ENCODE measurements at places on chromosomes 13 and 19.

- peak; percentile 14 for DNase-seq
These were observed 7.3 kb downstream of the PPP6R1 start for GRCh38 chr19:55251341-55252081.

DNA sequence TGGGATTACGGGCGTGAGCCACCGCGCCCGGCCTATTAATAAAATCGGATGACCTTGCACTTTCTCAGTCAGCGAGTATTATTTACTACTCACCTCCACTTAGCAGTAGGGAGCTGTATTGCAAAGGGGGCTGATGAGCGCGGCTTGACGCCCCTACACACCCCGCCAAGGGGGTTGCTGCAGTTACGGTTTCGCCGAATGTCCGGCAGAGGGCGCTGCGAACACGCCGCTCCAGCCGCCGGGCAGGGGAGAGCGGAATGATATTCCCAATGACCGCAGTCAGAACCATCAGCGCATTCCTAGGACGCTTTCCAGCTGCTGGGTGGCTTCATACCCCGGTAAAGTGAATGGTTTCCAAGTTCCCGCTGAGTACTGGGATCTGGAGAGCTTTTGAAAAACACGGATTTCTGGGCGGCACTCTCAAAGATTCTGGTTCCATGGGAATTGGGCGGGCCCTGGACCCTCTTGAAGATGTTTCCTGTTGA lies 30.0 kb upstream of the TPT1 start:
- peak; percentile 86 for DNase-seq

- peak; percentile 28 for DNase-seq
These were observed 102.1 kb upstream of the FNDC3A start for GRCh38 chr13:48873587-48873986.

DNA sequence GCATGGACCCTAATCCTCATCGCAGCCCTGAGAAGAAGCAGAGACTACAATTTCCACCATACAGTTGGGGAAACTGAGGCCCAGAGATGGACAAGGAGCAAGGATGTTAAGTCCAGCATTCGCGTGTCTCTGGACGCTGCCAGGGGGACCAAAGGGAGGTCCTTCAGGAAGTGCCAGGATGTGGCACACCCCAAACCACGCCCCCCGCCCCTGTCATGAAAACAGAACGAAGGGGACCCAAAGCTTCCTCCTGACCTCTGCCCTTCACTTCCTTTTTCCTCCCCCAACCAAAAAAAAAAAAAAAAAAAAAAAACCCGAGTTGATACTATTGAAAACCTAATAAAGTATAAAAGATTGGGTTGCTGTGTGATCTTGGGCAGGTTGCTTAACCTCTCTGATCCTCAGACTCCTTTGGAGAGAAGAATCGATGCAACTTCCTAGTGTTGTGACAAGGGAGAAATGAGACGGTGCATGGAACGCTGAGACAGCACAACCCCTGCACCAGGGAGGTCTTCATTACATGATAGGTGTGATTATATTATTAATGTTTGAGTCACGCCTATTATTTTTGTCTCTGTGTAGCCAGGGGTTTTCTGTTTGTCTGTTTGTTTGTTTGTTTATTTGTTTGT lies 2.7 kb upstream of the ZBTB7A start:
- no peak for DNase-seq

DNA sequence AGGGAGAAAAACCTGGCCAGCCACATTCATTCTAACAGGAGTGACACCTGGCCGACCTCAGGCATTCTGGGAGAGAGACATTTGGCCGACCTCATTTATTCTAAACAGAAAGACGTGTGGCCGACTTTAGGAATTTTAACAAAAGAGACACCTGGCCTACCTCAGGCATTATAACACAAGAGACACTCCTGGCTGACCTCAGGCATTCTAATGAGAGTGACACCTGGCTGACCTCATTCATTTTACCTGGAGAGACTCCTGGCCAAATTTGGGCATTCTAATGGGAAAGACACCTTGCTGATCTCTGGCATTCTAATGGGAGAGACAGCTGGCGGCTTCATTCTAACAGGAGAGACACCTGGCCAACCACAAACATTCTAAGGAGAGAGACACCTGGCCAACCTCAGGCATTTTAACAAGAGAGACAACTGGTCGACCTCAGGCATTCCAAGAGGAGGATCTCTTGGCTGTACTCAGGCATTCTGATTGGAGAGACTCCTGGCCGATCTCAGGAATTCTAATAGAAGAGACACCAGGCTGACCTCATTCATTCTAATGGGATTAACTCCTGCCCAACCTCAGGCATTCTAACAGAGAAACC lies 1353.9 kb downstream of the UQCRFS1 start:
- no peak for DNase-seq

GRCh38 chr19:13190781-13191540 lies 40.8 kb downstream of the IER2 start:
- no peak for DNase-seq

DNA sequence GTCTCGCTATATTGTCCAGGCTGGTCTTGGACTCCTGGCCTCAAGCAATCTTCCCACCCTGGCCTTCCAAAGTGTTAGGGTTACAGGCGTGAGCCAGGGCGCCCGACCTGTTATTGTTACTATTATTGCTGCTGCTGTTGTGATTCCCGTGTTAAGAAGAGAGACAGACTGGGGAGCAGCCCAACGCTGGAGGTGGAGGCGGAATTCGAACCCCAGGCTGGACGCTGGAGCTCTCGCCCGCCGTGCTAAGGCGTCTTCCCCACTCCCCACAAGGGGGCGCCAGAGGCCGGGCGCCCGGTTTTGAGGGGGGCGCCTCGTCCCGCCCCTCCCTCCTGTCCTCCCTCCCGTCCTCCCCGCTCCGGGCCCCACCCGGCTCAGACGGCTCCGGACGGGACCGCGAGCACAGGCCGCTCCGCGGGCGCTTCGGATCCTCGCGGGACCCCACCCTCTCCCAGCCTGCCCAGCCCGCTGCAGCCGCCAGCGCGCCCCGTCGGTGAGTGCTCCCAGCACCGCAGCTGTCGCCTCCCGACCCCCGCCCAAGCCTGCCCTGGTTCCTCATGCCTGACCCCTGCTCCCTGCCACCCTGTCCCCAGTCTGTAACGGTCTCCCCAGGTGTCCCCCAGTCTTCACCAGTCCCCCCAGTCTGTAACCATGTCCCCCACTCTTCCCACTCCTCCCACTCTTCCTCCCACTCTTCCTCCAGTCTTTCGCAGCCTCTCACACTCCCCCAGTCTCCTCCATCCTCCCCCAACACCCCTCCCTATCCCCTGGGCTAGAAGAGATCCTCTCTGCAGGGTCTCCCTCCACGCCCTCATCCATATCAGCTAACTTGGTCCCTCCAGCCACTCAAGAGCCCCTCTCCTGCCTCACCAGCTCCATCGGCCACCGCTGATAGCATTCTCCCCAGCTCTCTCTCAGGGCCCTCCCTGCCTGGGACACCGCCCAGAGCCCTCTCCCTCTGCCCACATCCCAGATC lies at the start of gene EHD2:
Gene EHD2, plus strand, starts transcription at position 377 of the 976 bp plus-strand sequence. CDS start 3,191 bp downstream, outside the sequence.
- peak; percentile 80 for DNase-seq

- DNase-seq, result no peak
These were observed 21.6 kb downstream of the MAST3 start for GRCh38 chr19:18119013-18119716.

- DNase-seq, result no peak
These were observed 130.5 kb downstream of the MAB21L1 start for GRCh38 chr13:35345992-35346391.

GRCh38 chr19:38692458-38693379 lies 45.3 kb downstream of the ACTN4 start:
- no peak for DNase-seq

- peak; percentile 20 for DNase-seq
These were observed 27.6 kb downstream of the SLC6A16 start for GRCh38 chr19:49297403-49297802.

DNA sequence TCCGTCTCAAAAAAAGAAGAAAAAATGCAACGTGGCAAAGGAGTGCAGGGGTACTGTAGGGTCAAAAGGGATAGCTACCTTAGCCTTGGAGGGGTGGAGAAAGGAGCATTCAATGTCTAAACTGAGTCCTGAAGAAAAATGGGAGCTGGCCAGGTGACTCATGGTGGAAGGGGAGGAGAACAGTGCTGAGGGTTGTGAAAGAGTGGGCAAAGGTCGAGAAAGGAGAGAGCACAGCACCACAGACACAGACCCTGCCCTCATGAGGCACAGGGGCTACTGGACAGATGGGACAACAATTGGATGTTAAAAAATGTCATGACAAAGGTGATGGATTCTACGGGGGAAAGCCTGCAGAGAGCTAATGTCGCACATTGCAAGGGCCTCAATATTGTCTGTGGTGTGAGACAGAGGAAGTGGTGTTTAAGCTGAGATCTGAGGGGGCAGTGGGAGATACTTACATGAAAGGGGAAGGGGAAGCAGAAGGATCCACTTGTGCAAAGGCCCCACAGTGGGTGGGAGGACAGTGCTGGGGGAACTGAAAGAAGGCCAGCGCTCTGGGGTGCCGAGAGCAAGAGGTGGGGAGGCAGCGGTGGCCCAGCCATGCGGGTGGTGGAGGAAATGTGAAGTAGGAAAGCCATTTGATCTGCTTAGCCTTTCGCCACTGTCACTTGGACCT lies 42.9 kb upstream of the URAD start:
- DNase-seq, result no peak

DNA sequence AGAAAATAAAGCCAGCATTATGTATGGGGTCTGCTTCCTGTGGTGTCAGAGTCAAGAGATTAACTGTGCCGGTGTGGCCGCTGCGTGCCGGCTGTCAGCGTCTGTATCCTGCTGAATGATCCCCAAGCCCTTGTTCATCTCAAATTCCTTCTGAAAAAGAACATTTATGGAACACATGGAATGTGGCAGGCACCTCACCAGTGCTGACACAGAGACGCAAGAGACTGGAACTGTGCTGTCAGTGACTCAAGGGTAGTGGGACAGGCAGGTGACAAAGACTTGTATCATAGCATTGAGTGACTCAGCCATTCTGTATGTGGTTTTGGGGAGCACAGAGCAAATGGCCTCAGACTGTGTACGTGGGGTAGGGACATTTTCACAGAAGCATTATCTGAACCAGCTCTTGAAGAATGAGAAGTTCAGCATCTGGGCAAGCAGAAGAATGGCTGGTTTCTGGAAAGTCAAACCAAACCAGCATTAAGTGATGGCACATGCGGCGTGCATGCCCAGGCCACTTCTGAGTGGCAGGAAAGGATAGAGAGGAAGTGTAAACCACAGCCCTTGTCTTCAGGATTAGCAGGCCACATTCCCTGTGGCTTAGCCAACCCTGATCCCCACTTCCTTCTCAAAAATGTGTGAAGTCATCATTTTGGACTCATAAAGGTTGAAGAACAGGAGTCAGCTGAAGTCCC lies 54.0 kb upstream of the IRS2 start:
- peak; percentile 34 for DNase-seq

- no peak for DNase-seq
These were observed 30.9 kb downstream of the COL4A1 start for GRCh38 chr13:110275931-110276552.

- peak; percentile 76 for DNase-seq
These were observed 2.3 kb downstream of the DDA1 start for GRCh38 chr19:17311455-17312188.

DNA sequence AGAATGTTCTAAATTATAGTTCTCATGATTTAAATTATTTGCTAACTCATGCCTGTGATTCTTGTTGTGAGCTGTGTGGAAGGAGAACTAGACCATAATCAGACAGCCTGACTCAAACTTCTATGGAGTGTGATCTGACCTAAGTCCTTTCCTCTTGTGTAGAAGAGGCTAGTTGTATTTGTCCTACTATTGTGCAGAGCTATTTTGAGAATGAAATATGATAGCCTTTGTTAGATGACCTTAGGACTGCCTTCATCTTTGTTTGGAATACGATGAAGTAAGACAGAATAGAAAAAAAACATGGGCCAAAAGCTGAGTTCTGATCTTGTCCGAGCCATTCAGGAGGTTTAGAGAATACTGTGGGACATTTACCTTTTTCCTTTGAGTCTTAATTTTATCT lies 119.4 kb downstream of the STOML3 start:
- no peak for DNase-seq

DNA sequence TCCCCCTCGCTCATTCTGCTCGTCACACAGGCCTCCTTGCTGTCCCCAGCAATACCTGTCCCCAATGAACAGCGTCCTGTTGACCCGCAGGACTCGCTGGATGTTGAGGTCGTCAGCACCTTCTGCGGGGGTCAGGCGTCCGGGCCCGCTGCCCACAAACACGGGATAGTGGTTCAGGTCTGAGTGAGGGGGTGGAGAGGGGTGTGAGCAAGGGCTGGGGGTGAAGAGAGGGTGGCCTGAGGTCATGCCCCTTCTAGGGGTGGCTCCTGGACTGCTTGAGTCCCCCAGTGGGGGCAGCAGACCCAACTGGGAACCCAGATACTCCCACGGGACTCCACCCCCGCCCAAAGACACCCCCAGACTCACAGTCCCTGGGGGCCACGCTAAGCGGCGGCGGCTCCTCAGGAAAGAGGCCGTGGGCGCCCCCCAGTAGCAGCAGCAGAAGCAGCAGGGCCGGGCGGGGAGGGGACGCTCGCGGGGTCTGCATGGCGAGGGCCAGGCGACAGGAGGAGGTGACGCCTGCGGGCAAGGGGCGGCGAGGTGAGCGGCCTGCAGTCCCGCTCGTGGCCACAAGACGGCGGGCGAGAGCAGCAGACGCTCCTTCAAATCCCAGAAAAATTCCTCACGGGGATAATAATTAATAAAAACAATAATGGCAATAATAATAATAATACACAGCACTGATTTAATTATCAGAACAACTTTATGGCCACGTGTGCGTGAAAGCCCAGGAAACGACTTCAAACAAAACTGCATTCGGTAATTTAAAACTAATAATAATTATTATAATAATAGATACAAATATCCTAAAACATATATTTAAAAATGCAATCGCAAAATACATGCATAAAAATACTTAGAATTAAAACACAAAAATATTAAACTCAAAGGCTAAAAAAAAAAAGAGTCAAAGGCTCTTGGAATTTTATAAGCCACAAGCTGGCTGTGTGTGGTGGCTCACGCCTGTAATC lies 1.2 kb downstream of the SEMA6B start:
- DNase-seq, result no peak
